ENCODE measurements at places on chromosomes 4 and X. TPM values are rescaled to one million over a fixed set of nuclear protein-coding genes. Genes with fewer than 3 reads are reported as not detected.

The TBC1D9 gene
- not detected for total RNA-seq

DNA sequence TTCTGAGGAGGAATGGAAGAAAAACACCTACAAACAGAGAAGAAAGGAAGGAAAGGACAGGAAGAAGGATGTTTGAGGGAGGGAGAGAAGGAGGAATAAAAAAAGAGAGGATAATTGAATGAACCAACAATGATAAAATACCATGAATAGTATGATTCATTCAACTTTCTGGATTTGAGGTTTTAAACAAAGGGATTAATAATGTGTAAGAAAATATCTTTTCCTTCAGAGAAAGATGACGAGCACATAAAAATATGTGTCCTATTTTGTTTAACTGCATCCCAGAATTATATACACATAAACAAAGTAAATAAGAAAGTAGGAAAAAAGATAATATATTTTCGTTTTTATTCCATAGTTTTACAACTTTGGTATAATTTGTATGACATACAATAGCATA lies 1380.4 kb downstream of the STIM2 start:
- DNase-seq = no peak

GRCh38 chr4:138238521-138239292 lies 3.4 kb downstream of the SLC7A11 start:
- DNase-seq = no peak

The HHIP gene
- not detected for total RNA-seq

DNA sequence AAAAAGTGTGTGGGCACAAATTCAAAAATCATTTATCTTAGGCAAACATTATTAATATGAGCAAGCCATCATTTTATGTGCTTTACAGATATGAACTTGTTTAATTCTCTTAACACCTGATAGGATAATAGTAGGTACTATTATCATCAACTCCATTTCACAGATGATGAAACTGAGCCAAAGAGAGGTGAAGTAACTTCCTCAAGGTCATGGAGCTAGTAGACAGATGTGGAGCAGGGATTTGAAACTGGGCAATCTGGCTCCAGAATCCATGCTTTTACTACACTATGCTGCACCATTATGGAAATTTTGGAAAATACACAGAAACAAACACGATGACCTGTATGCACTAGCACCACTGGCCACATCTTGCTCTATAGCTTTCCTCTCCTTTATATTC lies 1.0 kb upstream of the PIN4 start:
- DNase-seq = no peak
